Thoracic aorta endothelial cell (primary cell): ENCODE measurements at places on chromosomes 11 and 22. TPM values are rescaled to one million over a fixed set of nuclear protein-coding genes. Genes with fewer than 3 reads are reported as not detected.

Gene OLFML1
- not detected in 2 replicates for total RNA-seq

Gene APBB1
- total RNA-seq, result 40.4 and 42.6 TPM in 2 replicates

Gene YWHAH
- total RNA-seq, result 149 and 180 TPM in 2 replicates

Gene SCN4B
- 0.13 and 0.14 TPM in 2 replicates for total RNA-seq

Gene MOV10L1
- total RNA-seq, result 20.2 and 44.9 TPM in 2 replicates

Gene GAL
- total RNA-seq, result 5.3 and 9.3 TPM in 2 replicates

Gene LSP1
- 0.27 TPM in 1 of 2 replicates, not detected in the other for total RNA-seq

Gene OR56A1
- total RNA-seq, result under 0.01 TPM in 1 of 2 replicates, not detected in the other
